Fibroblast of skin of right biceps (primary cell): ENCODE measurements at places on chromosomes 13 and 19.
A peak's percentile ranks its signal among the peaks of the same experiment; 100 is the strongest.

DNA sequence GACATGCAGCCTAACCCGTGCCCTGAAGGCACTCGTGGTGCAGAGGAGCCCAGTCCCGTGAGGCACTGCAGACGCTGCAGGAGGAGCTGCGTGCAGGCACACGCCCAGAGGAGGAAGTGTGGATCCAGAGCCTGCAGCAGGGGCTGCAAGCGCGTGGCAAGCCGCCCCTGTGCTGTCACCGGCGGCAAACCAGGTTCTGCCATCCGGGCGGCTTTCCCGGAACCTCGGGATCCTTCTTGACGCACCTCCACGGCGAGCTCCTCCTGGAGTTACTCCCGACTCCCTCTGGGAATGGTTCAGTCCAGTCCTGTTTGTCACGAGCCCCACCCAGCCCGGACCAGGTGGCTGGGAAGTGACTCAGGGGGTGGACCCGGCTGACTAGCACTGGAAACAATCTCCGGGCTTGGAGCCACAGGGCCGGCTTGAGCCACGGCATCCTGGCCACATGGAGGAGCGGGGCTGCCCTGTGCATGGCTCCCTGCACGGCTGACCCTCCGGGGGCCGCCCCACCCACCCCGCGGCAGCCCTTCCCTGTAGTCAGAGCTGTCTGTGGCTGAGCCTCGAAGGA lies 10.2 kb downstream of the DPP9 start:
- DNase-seq: peak; percentile 84

DNA sequence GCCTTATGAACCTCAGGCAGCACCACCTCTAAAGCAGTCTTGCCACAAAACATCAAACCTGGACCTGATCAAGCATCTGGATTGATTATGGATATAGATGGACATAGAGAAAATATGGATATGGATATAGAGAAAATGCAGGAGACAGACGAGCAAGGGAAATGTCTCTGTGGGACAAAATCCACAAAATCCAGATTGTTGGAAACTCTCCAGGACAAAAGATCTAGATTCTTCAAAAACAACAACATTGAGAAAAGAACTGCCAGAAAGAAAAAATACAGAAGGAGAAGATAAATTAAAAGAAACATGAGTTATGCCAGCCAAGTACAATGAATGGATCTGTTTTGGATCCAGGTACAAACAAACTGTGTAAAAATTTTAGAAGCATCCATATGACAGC lies 1176.5 kb downstream of the UQCRFS1 start:
- no peak for DNase-seq

- DNase-seq: peak; percentile 11
Observed at GRCh38 chr19:6412447-6413091, 12.0 kb downstream of the KHSRP start.

DNA sequence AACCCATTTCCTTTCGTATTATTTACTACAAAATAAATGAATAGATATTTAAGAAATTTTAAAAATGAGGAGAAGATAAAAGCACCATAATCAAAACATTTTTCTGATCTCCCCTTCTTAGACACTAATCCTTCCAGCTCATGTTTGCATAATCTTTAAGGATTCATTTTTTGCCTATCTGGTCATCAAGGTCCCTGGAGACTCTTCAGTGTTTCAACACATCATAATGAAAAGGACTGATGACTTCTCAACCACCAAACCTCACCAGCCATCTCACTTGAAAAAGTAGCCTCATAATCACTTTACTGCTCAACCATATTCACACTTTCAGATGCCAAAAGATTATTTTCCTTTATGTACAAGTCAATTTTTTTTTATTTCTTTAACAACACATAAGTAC lies 80.1 kb downstream of the DCLK1 start:
- peak; percentile 71 for DNase-seq

DNA sequence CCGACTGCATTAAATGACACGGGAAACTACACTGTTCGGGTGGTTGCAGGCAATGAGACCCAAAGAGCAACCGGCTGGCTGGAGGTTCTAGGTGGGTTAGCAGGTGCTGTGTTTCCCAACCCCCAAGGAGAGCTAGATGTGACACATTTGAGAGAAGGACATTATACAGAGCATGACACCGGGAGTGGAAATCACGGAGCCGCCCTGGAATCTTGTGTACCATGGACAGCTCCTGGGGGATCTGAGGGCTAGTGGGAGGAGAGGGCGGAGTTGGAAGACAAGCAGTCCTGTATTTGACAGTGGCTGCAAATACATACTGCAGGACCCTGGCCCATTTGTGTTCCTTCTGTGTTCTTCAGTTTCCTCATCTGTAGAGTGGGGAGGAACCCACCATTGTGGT lies 2.3 kb downstream of the CEACAM18 start:
- DNase-seq: no peak

GRCh38 chr13:38702669-38703068 lies 15.8 kb downstream of the FREM2 start:
- DNase-seq: no peak
